ENCODE measurements at places on chromosomes 7 and 10.

- no peak for DNase-seq
Observed at GRCh38 chr10:17683541-17683940, 39.6 kb downstream of the STAM start.

GRCh38 chr10:106866244-106866845, 298.2 kb downstream of the SORCS1 start:
- no peak for DNase-seq

DNA sequence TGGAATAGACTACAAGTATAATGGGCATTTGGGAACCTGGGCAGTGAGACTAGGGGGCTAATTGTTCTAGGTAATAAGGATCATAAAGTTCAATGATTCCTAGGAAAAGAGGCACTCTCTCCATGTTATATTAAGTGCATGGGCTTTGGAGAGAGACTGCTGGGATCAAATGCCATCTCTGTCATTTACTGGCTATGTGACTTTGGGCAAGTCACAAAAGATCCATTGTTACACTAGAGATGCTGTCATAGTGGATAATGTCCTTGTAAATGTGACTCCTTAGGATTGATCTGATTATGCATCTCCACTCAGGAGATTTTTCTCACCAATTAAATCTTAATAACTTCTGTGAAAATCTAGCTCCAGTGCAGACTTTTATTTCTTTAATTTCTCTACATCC, 156.3 kb upstream of the CACNA2D1 start:
- DNase-seq, result no peak

- no peak for DNase-seq
Observed at GRCh38 chr10:17196045-17196444, 5.4 kb downstream of the TRDMT1 start.

DNA sequence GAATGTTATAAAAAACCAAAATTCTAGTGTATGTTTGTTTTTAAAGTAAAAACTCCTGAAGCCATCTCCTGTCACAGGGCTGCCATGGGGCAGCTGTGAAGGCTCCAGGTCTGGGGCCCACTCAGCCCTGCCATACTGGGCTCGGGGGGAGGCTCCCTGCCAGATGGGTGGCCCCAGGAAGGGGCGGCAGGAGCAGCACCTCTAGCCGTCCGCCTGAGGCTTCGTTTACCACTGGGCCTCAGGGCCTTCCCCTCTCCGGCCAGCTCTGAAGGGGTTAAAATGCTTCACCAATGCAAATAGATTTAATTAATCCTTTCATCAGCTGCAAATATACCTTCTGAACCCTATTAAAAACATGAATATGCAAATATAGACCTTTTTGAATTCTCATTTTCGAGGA, 139.0 kb downstream of the ELFN1 start:
- no peak for DNase-seq

DNA sequence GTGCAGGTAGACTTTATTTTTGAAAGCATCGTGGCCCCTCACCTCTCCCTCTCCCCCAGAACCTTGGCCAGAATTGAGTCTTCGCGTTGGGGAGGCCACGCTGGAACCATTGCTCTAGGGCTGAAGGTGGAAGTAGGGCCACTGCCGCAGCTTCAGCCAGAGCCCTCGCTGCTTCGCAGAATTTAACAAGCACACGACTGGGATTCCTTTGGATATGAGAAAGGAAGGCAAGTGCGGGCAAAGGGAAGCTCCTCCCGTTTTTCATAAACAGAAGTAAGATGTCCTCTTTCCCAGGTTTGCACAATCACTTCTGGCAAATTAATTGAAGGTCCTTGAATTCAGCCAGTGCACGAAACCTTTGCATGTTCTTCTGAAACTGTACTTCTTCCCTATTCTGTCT, 168.1 kb downstream of the CCDC3 start:
- no peak for DNase-seq

GRCh38 chr10:74445493-74445892, 294.5 kb downstream of the ADK start:
- DNase-seq, result no peak

DNA sequence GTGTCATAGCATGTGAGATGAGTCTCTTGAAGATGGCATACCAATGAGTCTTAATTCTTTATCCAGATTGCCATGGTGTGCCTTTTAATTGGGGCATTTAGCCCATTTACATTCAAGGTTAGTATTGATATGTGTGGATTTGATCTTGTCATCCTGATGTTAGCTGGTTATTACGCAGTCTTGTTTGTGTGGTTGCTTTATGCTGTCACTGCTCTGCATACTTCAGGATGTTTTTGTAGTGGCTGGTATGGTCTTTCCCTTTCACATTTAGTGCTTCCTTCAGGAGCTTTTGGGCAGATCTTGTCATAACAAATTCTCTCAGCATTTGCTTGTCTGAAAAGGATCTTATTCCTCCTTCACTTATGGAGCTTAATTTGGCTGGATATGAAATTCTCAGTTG, 16.5 kb downstream of the FAM25A start:
- DNase-seq, result no peak

GRCh38 chr10:53379956-53380355, 607.4 kb upstream of the MBL2 start:
- DNase-seq, result no peak

GRCh38 chr10:131792011-131792651, 108.7 kb upstream of the PPP2R2D start:
- DNase-seq, result no peak
